ENCODE measurements at places on chromosomes 3 and 15. TPM values are rescaled to one million over a fixed set of nuclear protein-coding genes. Genes with fewer than 3 reads are reported as not detected.

GPR149 gene
- not detected for total RNA-seq

ATP8B4 gene
- total RNA-seq, result 2.0 TPM

P3H2 gene
- 16.7 TPM for total RNA-seq

KCNAB1 gene
- 2.3 TPM for total RNA-seq

CDHR4 gene
- not detected for total RNA-seq

- ATAC-seq, result no peak
Observed at GRCh38 chr3:71641674-71642073, 58.1 kb upstream of the FOXP1 start.

- no peak for ATAC-seq
Observed at GRCh38 chr3:65667963-65668362, 370.8 kb downstream of the MAGI1 start.

C3orf49 gene
- total RNA-seq, result not detected

ROBO2 gene
- under 0.01 TPM for total RNA-seq

TMC3 gene
- 0.37 TPM for total RNA-seq

DNA sequence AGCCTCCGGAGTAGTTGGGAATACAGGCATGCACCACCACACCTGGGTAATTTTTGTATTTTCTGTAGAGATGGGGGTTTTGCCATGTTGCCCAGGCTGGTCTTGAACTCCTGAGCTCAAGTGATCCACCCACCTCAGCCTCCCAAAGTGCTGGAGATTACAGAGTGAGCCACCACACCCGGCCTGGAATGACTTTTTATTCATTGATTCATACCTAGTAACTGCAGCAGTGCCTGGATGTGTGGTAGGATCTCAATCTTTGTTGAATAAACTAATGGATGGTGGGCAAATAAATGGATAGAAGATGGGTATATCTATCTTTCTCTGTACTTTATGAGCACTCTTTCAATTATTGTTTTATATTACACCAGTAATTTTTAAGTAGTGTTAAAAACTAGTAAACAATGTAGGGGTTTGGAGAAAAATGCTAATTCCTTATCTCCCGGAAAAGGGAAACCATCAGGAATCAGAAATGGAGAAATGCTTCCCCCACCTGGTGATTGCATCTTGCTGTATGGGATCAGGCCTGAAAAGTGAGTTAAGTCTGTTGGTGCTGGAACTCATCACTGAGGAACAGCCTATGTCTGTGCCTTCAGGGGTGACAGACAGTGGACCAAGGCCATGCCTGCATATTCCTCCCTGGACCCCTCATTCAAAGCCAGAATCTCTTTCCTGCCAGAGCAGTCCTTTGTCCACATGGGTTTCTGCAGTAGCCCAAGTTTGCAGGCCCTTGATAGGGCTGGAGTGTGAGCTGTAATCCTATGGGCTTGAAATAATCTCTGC, 161.0 kb upstream of the CTDSPL start:
- ATAC-seq, result no peak

DNA sequence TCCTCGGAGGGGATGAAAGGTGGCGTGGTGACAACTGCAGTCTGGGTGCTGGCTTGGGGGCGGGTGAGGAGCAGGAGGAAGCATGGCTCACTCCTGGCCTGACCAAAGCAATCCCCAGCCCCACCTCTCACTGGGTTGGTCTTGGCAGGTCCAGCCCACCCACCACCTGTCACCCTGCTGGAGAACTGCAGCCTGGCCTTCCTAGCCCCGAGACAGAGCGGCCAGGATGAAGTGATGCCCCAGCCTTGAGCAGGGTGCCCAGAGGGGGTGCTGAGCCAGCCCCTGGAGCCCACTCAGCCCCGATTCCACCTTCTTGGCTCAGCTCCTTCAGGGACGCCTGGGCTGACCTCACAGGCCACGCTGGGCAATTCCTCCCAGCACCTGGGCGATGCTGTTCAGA, 89.9 kb downstream of the IQSEC1 start:
- ATAC-seq, result no peak

NEK10 gene
- total RNA-seq, result 1.0 TPM

CLSTN2 gene
- 9.7 TPM for total RNA-seq

GRCh38 chr3:181952221-181952620, 240.5 kb downstream of the SOX2 start:
- ATAC-seq, result no peak

- ATAC-seq, result no peak
Observed at GRCh38 chr15:39181940-39182339, 398.9 kb upstream of the THBS1 start.

GRCh38 chr15:63874616-63875015, 40.9 kb upstream of the HERC1 start:
- ATAC-seq, result no peak

DNA sequence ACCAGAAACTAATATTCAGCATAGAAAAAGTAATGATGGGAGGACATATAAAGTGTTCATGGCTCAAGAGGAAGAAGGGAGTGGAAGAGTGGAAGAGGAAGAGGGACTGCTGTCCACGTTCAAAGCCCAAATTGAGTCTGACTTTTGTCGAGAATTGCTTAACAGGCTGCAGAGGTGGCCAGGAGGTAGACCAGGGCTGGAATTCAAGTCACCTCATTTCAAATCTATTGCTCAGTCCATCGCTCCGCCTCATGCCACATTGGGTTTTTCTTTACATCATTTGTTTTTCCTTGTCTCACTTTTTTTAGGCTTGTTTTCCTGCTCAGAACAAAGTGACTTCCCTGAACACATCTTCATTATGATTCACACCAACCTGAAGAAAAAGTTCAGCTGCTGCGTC, 97.0 kb downstream of the RPL39L start:
- no peak for ATAC-seq

DNA sequence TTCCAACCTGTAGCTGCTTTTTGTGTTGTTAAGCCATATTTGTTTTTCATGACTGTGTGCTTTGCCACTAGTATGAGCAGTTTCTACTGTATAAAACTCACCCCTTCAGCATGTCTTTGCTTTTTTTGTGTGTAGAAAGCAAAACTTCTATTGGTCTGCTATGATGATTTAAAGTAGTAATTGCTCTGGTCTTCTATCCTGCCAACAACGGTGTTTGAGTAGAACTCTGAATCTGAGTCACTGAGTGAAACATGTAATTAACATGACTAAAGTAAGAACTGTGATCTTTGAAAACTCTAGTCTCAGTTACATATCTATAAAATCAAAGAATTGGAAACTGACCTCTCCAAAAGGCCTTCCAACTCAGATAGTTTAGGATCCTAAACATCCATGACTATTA, 133.6 kb downstream of the TPRG1 start:
- ATAC-seq, result no peak

TMPRSS7 gene
- total RNA-seq, result not detected

GRCh38 chr3:193240850-193241706, at the start of gene PLAAT1:
Gene PLAAT1 (plus strand): TSS chr3:193241222. CDS start chr3:193255651, 14,429 bp downstream.
- ATAC-seq, result peak; percentile 94

- no peak for ATAC-seq
Observed at GRCh38 chr3:171980578-171981270, 58.7 kb upstream of the FNDC3B start.

SCN5A gene
- not detected for total RNA-seq

- no peak for ATAC-seq
Observed at GRCh38 chr15:101308604-101309435, 13.8 kb upstream of the SNRPA1 start.

- ATAC-seq, result no peak
Observed at GRCh38 chr3:119295816-119296726, 1.9 kb downstream of the ARHGAP31 start.

GOLGA8M gene
- 0.94 TPM for total RNA-seq

DNA sequence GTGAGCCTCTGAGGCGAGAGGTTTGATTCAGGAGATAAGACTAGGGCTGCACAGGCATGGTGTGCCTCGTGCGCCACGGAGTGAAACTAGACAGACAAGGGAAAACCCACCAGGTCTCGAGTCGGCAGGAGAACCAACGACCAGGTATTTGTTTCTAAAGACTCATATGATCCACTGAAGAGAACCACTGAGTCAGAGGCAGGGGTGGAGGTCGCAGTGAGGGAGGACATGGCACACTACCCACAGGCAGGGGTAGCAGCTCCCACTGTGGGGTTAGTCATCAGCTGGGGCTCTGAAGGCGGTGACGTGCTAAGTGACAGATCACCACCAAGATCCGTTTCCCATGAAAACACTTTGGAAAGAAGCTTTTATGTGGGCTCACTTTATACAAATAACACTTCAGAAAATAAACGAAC, 45.7 kb downstream of the CHSY1 start:
- no peak for ATAC-seq

DNA sequence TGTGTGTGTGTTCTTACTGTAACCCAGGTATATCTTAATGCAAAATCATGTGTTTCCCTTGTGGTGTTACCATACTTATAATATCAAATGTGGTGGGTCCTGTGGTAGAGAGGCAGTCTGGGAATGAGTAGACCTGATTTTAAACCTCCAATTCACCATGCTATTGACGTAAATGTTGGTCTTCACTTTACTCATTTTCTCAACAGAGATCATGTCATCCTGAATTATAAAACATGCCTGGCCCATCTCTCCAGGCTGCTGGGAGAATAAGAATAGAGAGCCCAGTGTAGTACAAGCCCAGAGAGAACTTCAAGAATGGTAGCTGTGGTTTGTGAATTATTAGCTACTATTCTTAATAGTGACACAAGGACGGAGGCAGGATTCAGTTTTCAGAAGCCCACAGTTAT, 88.1 kb downstream of the MBNL1 start:
- no peak for ATAC-seq

DNA sequence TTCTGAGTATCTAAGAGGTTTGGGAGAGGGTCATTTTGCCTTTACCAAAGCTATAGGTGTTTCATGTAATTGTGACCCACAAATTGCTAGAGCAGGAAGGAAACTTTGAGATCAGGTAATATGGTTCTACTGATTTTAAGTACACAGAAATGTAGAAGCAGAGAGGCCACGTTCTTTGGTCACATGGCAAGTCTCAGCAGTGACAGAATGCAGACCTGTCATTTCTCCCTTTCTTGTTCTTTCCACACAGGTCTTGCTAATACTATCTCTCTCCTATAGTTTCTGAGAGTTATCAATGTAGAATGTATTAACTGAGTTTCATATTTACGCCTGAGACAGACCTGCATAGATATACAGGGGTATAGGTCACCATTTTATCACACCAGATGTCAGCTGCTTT, 10.9 kb upstream of the RTP1 start:
- ATAC-seq, result peak; percentile 3

GRCh38 chr15:49460411-49460941, 37.4 kb downstream of the FGF7 start:
- ATAC-seq, result no peak

SAMD7 gene
- not detected for total RNA-seq

GRCh38 chr3:184694133-184694665, 17.7 kb downstream of the MAGEF1 start:
- no peak for ATAC-seq

DNA sequence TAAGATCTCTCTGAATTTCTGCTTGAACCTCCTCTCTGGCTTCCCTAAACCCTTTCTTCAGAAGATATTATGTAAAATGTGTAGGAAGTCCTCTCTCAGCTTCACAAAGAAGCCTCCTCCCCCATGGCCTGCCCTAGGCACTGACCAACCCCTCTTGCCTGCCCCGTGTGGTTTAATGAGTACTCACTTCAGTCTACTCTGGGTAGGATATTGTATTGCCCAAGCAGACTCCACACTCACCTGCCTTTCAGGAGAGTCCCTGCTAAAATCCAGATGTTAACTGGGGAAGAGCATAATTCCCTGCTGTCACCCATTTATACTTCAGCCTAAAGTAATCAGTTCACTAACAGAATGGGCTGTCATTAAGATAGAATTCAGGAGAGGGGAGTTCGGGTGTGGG, 2.6 kb upstream of the AGBL1 start:
- no peak for ATAC-seq

- peak; percentile 79 for ATAC-seq
Observed at GRCh38 chr15:76994971-76995945, at the start of gene PSTPIP1. Gene PSTPIP1 (plus strand): TSS chr15:76995126. CDS start chr15:76995574, 448 bp downstream.

DNA sequence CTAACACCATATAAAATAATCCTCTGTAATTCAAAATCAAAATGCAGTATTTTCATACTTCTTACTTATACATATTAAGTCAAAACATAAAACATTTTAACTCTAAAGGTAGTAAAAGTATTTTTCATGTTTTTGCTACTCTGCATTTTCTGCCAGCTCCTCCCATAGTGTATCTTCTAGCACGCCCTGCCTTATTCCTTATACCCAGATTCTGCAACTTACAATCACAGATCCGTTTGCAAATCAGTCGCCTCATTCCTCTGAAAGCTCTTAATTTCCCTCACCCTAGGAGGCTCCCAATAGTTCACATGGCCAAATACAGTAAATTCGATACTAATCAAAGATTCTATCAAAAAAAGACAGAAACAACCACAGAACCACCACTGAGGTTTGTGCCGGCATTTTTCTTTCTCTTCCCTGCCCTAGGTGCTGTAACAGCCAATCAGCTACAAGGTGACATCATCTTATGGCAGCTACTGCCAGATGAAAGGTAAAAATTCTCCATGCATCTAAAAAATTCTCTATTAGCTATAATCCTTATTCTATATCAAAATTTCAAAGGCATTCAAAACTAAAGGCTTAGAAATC, 72.9 kb downstream of the CLASP2 start:
- peak; percentile 70 for ATAC-seq

DNA sequence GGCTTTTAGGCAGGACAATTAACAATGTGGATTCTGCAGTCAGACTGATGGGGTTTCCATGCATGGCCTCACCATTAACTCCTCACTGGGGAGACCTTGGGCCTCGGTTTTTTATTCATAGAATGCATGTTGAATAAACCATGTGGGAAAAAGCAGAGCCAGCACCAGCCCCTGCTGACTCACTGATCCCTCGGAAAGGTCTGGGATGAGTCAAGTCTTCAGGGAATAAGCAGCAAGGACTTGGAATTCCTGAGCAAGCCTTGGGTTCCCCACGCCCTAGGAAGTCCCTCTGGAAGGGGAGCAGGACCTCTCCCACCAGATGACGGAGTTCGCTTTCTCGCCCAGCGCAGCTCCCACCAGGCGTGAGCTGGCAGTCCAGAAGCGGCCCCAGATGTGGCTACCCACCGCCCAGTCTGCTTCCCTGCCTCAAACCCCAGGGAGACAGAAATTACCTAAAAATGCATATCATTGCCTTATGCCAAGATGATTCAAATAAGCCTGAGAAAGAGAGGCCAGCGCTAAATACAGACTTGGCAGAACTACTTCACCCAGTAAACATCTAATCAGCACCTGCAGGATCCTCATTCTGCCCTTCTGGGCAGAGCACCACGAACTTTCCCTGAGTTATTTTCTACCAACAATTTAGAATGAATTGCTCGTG, 45.4 kb downstream of the BTD start:
- peak; percentile 89 for ATAC-seq

DNA sequence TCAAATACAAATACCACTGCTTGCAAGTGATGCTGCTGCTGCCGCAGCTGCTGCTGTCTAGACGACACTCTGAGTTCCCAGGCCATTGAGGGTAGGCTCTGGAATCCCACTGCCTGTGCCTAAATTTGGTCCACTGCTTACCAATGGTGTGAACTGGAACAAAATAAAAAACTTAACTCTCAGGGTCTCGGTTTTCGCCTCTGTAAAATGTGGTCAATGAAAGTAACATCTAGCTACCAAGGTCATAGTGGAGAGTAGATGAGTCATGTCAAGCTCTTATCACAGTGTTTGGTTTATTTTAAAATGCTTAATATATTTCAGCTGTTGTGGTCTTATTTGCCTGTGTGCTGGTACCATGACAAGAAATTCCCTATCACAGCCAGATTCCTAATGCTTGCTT, 299.3 kb downstream of the CLSTN2 start:
- ATAC-seq, result no peak

CEMIP gene
- not detected for total RNA-seq

All from gastroesophageal sphincter (tissue), 4 donors.